ENCODE measurements at places on chromosomes 3 and 15. TPM values are rescaled to one million over a fixed set of nuclear protein-coding genes. Genes with fewer than 3 reads are reported as not detected.
A peak's percentile ranks its signal among the peaks of the same experiment; 100 is the strongest.

The ZKSCAN7 gene
- total RNA-seq: 21.0 TPM

DNA sequence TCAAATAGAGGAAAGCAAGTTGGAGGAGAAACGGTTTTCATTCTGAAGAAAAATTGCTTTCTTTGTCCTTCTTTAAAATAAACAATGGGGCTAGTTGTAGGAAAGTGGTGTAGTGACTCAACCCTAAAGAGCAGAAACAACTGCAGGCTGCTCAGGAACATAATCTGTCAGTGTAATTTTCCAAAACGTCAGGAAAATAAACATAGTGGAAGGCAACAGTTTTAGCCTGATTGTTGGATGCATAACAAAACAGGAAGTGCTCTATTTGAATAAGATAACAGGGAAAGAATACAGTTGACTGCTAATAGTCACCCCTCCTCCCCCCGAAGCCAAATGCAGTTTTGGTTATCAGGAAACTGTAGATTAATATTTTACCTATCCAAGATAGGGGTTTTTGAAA, 167.6 kb downstream of the ECT2 start:
- peak; percentile 47 for ATAC-seq

The AADACL2 gene
- not detected for total RNA-seq

GRCh38 chr3:54771050-54771449, 156.8 kb downstream of the LRTM1 start:
- ATAC-seq: no peak

The TXNRD3 gene
- 26.9 TPM for total RNA-seq

- ATAC-seq: no peak
Observed at GRCh38 chr15:21260966-21261395, 179.3 kb downstream of the POTEB3 start.

DNA sequence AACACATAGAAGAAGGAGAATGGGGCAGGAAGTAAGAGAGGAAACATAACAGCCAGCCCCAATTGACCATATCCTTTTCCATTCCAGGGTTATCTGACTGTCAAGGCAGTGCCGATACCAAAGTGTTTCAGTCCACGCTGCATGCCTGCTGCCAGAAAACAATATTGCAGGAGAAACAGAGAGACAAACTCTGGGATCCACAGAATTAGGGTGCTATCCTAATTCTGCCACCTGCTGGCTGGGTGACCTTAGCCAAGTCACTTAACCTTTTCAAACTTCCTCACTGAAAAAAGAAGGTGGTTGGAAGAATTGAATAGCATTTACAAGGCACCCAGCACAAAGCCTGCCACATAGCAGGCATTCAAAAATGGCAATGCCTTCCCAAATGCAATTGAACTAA, 32.0 kb downstream of the GLB1 start:
- ATAC-seq: no peak

The RNU5B-1 gene
- total RNA-seq: under 0.01 TPM

The ARGFX gene
- not detected for total RNA-seq

DNA sequence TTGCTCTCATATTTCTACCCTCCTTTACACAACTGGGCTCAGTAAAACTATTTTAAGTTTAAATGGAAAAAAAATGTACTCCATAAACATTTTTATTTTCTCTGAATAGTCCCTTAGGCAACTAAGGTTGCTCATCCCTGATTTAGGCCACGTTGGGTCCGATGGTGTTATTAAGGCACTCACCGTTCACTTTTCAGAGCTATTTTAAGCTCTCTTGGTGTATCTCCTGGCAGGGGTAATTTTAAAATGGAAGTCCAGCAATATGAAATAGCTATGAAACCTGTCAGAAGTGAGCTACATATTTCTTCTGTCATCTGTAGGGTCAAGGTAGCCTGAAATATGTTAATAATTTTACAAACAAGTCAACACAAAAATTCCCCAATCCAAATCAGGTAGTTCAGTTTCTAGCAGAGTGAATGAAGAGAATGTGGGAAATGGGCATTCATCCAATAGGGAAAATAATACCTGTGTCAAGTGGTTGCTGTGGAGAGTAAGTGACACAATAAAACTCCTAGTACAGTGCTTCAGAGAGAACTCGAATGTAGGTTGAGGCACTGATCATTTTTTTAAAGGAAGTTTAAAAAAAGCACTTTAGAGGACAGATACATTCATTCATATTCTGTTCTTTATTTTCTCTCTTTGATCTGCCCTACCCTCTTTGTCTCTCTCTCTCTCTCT, 209.3 kb upstream of the FEZF2 start:
- no peak for ATAC-seq
